Activated CD4-positive, alpha-beta T cell treated with anti-CD3 and anti-CD28 coated beads, Interleukin-2, amount 50 U/mL, for 16 hours (primary cell): ENCODE measurements at places on chromosomes 11 and 22.

DNA sequence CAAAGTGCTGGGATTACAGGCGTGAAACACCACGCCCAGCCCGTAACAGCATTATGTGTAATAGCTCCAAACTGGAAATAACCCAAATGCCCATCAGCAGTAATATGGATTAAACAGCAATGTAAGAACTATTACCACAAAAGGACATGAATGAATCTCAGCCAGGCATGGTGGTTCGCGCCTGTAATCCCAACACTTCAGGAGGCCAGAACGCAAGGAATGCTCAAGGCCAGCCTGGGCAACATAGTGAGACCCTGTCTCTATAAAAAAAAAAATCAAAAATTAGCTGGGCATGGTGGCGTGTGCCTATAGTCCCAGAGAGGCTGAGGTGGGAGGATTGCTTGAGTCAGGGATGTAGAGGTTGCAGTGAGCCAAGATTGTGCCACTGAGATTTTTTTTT, 3.1 kb upstream of the DPF2 start:
- no peak for DNase-seq

GRCh38 chr11:9047964-9048523, 43.4 kb downstream of the SCUBE2 start:
- DNase-seq = no peak

GRCh38 chr11:87353771-87354345, 316.1 kb downstream of the TMEM135 start:
- DNase-seq = no peak

DNA sequence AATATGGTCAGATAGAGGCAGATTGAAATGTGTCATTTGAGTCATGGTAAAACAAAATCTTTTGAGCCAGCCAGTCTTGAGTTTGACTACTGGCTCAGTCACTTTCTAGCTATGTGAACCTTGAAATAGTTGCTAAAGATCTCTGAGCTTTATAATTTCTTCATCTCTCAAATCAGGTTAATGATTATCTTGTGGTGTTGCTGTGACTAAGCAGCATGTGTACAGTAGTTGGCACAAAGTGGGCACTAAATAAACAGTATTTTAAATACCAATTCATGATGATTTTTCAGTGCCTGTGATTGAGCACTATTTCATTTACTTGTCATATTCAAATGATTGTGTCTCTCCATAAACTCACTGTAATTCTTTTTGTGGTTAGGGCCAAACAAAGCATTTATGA, 70.8 kb downstream of the RAB38 start:
- DNase-seq = no peak

GRCh38 chr11:65778901-65779668, 1.7 kb downstream of the AP5B1 start:
- no peak for DNase-seq

- DNase-seq = peak; percentile 42
Observed at GRCh38 chr11:61281581-61282250, 13.4 kb downstream of the VWCE start.

GRCh38 chr11:120122924-120123683, 14.8 kb downstream of the TRIM29 start:
- no peak for DNase-seq

DNA sequence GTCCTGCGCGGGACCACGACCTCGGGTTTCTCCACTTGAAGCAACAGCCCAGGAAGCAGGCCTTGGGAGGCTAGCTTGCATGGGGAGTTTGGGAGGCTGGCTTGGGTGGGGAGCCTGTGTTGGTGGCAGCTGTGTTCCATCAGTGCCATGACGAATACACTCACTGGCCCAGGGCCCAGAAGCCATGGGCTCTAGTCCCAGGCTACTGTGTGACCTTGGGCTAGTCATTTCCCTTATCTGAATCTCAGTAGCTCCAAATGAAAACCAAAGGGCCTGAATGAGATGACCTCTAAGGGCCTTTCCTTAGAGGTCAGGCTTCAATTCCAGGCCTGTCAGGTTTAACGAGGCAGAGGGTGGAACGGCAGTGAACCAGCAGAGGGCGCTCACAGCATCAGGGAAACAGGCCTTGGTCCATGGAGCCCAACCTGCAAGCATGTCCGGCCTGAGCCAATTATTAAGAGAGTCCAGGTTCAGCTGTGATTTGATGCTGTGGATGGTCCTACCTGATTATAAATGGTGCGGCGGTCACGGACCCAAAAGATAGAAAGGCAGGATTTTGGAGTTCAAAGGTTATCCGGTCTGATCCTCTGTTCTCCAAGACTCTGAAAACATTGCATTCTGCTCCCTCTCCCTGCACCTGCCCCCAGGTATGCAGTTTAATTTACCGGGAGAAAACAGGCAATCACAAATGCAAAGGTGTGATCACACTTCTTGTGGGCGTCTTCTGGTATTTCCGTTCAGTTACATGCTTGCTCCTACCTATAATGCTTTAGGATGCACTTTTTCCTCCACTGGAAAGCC, 15.9 kb downstream of the PTPN5 start:
- DNase-seq = peak; percentile 74

DNA sequence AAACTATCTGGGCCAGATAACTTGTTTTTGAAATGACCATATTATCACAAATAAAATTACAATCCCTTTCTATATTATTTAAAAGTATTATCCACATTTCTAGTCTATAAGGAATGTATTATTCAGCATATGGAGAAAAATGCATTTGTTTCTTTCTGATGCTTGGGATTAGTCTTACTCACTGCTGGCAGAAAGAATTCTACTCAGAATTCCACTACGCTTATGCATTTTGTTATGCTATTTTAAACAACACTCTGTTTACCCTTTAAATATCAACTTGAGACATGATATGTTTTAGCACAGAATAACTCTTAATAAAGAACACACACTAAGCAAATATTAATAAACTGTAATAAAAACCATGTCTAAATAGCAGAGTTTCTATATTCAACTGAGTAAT, 77.6 kb upstream of the ANO3 start:
- DNase-seq = no peak

GRCh38 chr11:81303038-81303664, 1430.5 kb downstream of the FAM181B start:
- DNase-seq = no peak

- DNase-seq = no peak
Observed at GRCh38 chr22:27986459-27986858, 67.4 kb upstream of the PITPNB start.

DNA sequence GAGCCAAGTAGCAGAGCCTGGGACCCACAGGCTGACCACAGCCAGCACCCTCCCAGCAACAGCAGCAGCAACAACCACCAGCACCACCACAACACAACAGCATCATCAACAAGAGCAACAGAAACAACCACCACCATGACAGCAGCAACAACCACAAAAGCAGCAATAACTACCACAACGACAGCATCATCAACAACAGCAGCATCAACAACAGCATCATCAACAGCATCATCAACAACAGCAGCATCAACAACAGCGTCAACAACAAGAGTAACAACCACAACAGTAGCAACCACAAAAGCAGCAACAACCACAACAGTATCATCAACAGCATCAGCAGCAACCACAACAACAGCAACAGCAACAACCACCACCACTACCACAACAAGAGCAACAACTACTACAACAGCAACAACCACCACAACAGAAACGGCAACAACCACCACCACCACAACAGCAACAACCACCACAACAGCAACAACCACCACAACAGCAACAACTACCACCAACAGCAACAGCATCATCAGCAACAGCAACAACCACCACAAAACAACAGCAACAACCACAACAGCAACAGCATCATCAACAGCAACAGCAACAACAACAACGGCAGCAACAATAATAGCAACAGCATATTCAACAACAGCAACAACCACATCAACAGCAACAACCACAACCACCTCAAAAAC, 22.1 kb upstream of the FGF3 start:
- no peak for DNase-seq

DNA sequence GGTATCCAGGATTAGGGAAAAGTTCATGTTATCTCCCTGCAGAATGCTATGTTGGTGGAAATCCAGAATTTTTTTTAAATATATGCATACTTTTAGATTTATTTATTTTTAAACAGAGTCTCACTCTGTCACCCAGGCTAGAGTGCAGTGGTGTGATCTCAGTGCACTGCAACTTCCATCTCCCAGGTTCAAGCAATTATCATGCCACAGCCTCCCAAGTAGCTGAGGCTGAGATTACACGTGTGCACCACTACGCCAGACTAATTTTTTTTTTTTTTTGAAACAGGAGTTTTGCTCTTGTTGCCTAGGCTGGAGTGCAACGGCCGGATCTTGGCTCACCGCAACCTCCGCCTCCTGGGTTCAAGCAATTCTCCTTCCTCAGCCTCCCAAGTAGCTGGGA, 2.6 kb downstream of the PACSIN2 start:
- DNase-seq = no peak

- DNase-seq = no peak
Observed at GRCh38 chr11:62401811-62402210, 17.0 kb upstream of the SCGB1A1 start.

- peak; percentile 10 for DNase-seq
Observed at GRCh38 chr11:6932145-6932544, 5.9 kb downstream of the ZNF215 start.

- DNase-seq = no peak
Observed at GRCh38 chr22:42907404-42908373, 50.6 kb upstream of the ARFGAP3 start.

DNA sequence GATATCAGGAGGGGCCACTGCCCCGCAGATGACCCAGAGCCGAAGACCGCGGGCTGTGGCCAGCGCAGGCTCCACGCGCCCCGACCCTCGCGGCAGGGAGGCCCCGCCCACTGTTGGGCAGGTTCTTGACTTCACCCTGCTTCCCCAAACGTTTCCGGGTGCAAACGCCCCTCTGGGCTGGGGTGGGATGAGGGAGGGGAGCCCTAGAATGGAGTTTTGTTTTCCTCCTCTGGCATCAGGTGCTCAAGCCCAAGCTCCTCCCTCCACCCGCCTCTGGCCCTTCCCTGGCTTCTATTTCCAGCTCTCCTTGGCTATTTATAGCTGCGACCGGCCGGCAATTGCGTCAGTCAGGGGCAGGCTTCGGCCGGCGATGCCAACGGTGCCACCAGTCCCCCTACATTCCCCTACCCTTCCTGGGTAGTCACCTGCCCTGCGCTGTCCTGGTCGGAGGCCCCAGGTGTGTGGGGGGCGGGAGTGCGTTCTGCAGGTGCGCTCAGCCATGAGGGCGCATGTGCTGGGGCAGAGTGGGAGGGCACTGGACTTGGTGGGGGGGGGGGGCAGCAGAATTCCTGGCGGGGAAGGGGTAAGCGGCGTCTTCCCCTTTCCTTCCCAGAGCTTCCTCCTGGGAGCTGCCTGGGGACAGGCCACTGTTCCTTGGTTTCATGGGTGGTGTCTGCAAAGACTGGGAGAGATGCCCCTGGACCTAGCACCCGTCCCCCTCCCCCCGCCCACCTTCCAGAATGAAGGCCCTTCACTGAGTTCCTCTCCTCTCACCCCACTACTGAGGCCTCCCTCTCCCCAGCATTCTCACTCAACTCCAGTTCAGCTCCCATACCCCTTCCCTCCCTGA, 23.6 kb downstream of the DUSP8 start:
- DNase-seq = no peak

- DNase-seq = no peak
Observed at GRCh38 chr22:19783586-19784383, 23.2 kb downstream of the TBX1 start.

- DNase-seq = no peak
Observed at GRCh38 chr11:72001834-72002591, 3.3 kb downstream of the IL18BP start.

DNA sequence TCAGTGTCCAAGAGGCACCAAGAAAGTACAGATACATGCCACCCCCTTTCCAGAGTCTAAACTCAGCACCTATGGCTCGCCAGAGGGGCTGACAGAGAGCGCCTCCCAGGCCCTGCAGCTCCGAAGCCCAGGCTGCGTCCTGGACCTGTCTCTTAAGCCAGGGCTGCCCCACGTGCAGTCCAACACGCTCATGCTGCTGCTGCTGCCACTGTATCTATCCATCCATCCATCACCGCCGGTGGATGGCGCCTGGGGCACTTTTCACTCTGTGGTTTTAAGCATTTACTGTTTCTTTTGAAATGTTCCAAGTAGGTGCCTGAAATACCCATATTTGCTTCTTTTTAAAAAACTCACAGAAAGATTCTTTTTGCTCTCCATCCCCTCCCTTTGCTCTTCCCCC, 41.8 kb downstream of the MACROD1 start:
- no peak for DNase-seq

- DNase-seq = no peak
Observed at GRCh38 chr11:111878385-111878848, 548 bp downstream of the FDXACB1 start.

GRCh38 chr22:48496987-48497650, 1330.6 kb downstream of the BRD1 start:
- DNase-seq = no peak

DNA sequence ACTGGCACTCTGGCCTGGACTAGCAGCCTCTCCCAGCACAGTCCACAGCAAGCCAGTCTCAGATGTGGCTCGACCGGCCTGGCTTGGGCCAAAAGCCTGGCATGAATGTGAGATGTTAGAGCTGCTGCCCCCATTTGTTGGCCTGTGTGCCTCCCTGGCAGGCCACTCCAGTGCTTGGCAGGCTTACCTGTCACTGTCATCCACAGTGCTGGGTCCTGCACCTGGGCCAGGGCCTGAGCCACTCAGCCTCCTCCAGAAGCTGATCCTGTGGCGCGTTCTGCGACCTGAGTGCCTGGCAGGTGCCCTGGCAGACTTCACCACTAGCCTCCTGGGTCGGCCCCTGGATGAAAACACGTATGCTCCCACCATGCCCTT, 36.1 kb downstream of the RRP8 start:
- DNase-seq = no peak

DNA sequence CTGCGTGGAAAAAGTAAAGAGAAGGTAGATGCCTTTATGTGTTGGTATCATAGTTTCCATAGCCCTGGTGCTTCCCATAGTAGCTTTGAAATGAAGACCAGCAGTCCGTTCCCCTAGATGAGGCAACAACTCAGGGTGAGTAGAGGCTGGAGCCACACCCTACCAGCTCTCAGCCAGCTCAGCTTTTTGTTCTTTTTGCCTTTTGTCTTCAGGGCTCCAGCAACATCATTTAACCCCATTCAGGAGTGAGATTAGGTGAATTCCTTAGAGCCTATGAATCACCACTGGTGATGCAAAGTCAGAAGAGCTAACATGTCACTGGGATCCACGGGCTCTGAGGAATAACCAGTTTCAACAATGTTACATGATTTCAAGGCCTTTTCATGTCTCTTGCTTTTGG, 14.0 kb upstream of the SESN3 start:
- no peak for DNase-seq

DNA sequence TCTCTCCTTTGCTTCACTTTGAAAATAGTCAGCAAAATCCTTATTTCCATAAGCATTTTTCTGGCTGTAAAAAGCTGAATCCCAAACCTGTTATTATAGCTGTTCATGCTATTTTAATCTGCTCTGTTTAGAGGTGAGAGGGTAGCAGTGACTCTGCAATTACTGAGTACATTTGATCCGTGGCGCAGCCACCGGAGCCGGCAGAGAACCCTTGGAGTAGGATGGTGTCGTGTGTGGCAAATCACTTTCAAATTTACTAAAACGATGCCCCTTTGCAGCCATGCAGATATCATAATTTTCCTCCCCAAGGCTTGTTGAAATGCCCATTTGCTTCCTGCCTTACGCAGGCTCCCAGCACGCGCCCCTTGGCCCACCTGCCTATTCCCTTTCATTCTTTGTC, 69.6 kb downstream of the ZBTB16 start:
- DNase-seq = no peak
